Stromal cell of bone marrow (primary cell): ENCODE measurements at places on chromosomes 3 and 15.

DNA sequence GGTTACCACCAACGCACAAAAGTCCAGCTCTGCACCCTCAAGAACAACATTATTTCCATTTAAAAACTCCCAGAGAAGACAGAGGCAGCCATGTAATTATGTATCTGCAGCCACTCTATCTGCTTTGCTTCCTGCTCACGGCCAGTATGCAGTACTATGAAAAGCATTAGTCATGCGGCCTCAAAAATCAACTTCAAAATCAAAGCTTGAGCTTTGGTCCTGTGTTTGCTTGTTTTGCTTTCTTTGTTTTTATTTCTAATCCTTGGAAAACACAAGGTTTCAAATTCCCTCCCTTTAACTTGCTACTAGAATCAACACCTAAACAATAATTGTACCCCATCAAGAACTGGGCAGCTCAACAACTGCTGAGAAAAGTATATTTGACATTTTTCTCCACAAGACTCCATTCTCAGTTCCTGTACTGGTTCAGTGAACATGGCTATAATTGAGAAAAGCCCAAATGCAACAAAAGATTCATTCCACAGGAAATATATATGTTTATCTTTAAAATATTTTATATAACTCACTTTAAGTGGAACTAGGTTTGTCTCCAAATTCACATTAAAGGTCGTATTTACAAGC lies 37.6 kb downstream of the GBE1 start:
- DNase-seq: peak; percentile 41

DNA sequence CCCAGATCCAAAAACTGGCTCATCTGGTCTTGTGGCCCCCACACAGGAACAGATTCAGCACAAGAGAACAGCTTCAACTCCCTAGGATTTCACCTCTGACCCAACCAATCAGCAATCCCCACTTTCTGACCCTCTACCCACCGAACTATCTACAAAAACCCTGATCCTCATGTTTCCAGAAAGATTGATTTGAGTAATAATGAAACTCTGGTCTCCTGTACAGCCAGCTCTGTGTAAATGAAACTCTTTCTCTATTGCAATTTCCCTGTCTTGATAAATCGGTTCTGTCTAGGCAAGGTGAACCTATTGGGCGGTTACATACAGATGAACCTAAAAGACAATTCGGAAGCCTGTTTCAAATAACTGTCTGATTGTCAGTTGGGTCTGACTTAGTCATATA lies 847.6 kb upstream of the ALCAM start:
- DNase-seq: no peak

GRCh38 chr3:72617424-72618024 lies 230.7 kb downstream of the SHQ1 start:
- no peak for DNase-seq

GRCh38 chr15:66144978-66145725 lies 108.4 kb downstream of the MEGF11 start:
- DNase-seq: no peak

DNA sequence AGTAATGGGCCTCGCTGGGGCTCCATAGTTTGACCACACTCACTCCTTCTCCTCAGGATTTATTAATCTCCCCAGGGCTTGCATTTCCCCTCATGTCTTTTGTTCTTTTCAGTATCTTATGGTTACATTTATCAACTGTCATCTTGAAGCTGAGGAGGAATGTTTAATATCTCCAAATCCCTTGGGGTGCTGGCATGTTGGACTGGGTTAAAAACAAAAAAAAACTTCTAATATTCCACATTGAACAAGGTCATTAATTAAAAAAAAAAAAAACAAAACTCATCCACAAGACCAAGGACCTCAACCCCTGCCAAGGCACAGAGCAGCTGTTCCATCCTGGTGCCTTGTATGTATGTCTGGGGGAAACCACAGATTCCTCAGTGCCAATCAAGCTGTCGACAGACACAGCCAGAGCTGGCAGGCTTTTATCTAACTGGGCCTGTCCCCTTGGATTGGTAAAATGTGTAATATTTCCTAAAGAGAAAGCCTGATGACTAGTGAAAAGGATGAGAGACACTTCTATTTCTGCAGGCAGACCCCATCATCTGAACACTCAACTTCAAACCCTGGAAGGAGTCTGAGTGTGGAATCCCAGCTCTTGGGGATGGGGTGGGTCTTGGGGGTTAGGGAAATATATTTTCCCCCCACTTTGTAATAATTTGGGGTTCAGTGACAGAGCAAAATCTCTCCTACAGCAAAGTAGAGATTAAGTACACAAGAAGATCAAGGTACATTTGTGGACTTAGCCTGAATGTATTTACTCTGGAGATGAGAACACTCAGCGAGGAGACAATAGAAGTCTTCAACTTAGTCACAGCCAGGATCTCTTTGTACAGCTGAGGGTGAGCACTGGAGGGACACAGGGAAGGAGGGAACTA lies 69.1 kb downstream of the TTC23 start:
- DNase-seq: no peak

GRCh38 chr3:62892951-62893350 lies 17.7 kb upstream of the CADPS start:
- no peak for DNase-seq

DNA sequence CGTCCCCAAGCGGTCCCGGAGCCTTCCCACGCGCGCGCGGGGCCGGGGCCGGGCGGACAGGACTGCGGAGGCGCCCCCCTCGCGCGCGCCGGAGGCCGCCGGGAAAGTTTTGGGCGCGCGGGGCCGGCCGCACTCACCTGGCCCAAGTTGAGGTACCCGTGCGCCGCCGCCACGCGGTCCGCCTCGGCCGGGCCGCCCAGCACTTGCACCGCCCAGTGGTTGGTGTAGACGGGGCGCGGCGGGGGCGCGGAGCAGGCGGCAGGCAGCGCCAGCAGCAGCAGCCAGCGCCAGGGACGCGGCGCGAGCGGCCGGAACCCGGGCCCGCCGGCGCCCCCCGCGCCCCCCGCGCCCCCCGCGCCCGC lies 289 bp downstream of the PCSK6 start:
- no peak for DNase-seq

DNA sequence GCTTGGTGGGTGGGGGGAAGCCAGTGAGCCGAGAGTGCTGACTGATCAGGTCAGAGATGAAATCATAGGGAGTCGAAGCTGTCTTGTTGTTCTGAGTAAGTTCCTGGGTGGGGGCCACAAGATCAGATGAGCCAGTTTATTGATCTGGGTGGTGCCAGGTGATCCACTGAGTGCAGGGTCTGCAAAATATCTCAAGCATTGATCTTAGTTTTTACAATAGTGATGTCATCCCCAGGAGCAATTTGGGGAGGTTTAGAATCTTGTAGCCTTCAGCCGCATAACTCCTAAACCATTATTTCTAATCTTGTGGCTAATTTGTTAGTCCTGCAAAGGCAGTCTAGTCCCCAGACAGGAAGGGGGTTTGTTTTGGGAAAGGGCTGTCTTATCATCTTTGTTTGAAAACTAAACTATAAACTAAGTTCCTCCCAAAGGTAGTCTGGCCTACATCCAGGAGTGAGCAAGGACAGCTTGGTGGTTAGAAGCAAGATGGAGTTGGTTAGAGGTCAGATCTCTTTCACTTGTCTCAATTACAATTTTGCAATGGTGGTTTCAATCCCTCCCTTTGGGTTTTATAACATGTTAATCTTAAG lies 18.7 kb upstream of the MTMR14 start:
- DNase-seq: no peak

DNA sequence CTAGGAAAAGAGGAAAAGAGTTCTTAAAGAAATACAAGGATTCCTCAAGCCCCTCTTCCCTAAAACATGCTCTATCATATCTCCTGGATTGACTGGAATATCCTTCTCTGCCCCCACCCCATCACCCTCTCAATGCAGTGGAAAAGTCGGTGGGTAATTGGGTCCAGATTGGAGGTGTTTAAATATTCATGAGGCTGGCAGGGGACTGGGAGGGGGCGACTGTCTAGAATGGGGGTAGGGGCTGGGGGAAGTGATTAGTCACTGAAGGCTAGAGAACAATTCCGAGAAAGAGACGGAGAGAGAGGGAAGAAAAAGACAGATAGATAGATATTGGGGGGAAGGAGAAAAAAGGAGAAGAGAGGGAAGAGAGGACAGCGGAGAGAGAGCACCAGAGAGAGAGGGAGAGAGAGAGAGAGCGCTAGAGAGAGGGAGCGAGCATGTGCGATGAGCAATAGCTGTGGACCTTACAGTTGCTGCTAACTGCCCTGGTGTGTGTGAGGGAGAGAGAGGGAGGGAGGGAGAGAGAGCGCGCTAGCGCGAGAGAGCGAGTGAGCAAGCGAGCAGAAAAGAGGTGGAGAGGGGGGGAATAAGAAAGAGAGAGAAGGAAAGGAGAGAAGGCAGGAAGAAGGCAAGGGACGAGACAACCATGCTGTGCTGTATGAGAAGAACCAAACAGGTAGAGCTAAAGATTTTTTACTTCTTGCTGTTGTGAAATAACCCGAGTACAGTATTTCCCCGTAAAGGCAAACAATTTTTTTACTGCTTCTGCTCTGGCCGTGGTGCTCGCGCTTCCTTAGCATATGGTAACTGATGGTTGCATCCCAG lies at the start of gene GAP43:
Gene GAP43, plus strand, starts transcription at position 467 of the 825 bp plus-strand sequence. Its CDS starts 180 bp downstream, at position 647.
- peak; percentile 72 for DNase-seq

GRCh38 chr3:101940521-101941317 lies 91.4 kb downstream of the NFKBIZ start:
- peak; percentile 92 for DNase-seq

GRCh38 chr3:54122324-54123002 lies at the start of gene CACNA2D3:
Gene CACNA2D3 (plus strand): TSS chr3:54122552.
- DNase-seq: peak; percentile 2

DNA sequence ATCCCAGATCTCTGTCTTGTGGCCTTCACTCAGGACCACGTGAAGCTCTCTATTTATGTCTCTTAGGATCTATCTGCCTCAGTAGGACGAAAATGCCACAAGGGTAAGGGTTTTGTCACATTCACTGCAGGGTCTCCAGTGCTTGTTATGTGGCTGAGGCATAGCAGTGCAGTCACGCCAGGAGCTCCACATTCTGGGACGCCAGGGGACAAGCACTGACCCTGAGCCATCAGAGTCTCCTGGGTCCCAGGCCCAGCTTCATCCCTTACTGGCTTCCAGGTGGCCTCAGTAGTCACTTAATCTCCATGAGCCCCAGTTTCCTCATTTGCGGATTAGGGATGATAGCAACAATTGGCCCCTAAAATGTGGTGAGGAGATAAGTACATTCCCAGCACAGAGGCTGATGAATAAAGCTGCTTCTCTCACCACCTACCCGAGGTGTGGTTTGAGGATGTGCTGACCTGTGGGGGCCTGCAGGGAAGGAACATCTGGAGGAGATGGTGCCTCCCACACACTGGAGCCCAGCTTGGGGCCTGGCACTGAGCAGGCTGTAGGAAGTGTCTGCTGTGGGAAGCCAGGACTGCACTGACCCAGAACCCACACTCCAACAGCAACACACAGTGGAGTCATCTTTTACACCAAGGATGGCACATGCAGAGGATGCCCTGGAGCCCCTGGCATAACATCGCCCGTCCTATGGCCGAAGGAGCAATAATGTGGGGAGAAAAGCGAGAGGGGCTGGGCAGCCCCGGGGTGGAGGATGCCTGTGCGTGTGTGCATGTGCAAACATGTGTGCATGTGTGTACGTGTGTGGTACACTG lies 93.2 kb upstream of the IQSEC1 start:
- DNase-seq: no peak

DNA sequence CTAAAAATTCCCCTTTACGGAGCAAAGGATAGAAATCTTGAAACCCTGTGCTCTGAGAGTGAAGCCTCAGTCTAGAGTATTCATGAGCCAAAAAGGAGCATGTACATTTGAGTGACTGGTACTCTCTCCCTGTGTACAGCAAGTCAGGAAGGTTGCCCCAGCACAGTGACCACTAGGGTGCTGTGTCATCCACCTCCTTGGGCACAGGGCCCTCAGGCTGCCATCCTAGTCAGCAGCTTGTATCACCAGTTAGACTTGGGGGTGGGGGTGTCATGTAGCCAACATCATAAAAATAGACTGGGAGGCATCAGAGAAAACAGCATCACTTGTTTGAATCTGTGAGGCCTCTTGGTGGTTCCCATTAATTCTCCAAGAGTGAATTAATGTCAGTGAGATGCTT lies 12.0 kb downstream of the NME9 start:
- DNase-seq: no peak

GRCh38 chr3:46695177-46695961 lies 1.9 kb upstream of the ALS2CL start:
- no peak for DNase-seq

DNA sequence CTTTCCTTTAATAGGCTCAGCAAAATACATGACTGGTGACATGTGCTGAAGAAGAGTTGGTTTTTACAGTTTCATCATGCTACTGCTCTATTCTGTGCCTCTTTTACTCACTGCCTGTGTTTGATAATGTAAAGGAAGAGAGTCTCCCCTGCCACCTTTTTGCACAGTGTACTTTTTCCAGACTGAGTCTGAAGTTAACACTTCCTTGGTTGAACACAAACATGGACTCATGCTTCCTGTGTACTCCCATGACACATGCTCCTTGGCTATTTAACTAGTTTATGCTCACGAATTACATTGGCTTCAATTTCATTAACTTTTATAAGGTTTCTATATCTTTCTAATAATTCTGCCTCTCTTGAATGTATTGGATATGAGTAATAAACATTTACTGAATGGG lies 396.1 kb downstream of the VGLL3 start:
- no peak for DNase-seq

DNA sequence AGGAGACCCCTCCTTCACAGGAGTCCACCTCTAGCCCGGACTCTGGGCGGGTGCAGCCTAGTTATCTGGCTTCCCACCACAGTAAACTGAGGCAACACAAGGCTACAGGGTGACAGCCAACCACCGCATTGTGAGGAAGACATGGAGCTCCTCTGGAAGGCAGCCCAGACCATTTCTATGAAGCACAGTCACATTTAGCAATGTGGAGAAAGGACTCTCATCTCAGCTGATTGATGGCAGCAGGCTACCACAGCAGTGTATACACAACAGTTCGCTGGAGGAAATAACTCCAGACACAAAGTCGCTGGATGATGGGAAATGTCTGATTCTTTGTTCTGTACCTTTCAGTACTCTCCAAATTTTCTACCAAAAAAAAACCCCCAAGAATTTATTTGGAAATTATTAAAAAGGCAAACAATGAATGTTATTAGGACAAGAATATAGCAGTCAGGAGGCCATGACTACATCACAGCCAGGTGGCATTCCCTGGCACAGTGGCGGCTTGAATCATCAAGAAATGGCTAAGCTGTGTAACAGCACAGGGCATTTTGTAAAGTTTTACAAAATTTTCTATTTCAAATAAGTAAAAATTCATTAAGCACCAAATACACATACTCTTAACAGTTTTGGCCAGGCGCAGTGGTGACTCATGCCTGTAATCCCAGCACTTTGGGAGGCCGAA lies 40.1 kb downstream of the FAN1 start:
- DNase-seq: no peak

- no peak for DNase-seq
Measured at GRCh38 chr15:92037491-92037890, 184.0 kb downstream of the SLCO3A1 start.

GRCh38 chr15:80931191-80931590 lies 58.4 kb downstream of the MESD start:
- no peak for DNase-seq

- no peak for DNase-seq
Measured at GRCh38 chr3:53257465-53257864, 1.6 kb upstream of the TKT start.

GRCh38 chr15:50135031-50135551 lies 16.1 kb upstream of the ATP8B4 start:
- no peak for DNase-seq

- no peak for DNase-seq
Measured at GRCh38 chr3:161531930-161532329, 35.3 kb downstream of the OTOL1 start.
